ENCODE measurements at places on chromosomes 6 and 20.
A peak's percentile ranks its signal among the peaks of the same experiment; 100 is the strongest.

GRCh38 chr20:49447364-49447763 lies 35.1 kb downstream of the KCNB1 start:
- no peak for DNase-seq

GRCh38 chr20:57251949-57252348 lies 14.5 kb downstream of the BMP7 start:
- no peak for DNase-seq

DNA sequence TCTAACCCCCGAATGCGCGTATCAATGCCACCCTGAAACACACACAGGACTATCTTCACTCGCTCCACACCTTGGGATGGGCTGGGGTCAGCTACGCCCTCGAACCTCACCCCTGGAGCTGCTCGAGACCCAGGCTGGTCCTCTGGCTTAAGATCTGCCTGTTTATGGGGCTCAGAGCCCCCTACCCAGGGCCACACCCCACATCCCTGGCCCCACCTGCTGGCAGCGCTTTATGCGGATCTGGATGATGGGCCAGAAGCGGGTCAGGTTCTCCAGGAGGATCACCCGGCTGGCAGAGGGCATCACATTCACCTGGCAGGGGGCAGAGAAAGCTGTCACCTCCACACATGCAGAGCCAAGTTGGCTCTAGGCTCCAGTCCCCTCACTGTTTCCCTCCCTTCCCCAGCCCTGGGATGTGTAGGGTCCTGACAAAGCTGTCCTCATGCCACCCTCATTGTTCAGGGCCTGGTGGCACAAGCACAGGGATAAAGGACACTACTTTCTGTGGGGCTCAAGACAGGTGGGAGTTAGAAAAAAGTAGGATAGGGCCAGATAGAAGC lies 8.2 kb downstream of the CUL7 start:
- no peak for DNase-seq

GRCh38 chr6:158910484-158911440 lies 89.2 kb downstream of the RSPH3 start:
- no peak for DNase-seq

GRCh38 chr6:41689171-41690008 lies 46.0 kb downstream of the TFEB start:
- no peak for DNase-seq

DNA sequence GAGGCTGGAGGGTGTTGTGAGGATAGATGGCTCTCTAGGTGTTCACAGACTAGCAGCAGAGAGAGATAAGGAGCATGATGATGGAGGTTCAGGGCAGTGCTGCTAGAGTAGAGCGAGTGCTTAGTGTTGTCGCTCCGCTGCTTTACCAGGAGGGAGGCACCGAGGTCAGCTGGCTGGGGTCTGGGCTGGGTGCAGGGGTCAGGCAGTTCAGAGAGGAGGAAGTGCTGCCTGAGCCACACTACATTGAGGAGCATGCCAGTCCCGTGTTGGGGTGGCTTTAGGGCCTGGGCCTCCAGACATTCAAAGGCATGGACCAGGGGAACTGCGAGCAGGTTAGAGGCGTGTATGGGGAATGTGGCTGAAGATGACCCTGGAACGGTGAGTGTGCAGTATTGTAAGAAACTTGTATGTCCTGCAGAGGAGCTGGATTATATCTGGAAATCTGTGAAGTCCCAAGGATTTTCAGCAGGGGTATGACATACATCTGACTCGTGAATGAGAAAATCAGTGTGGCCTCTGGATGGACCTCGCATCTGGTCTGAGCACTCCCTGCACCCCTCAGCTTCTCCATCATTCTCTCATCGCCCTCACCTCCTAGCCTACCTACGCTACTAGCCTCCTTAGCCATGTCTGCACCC lies 66.9 kb downstream of the IGF2R start:
- DNase-seq: no peak

- no peak for DNase-seq
Observed at GRCh38 chr6:66435321-66435720, 728.3 kb upstream of the EYS start.

GRCh38 chr6:65450451-65450850 lies 256.6 kb downstream of the EYS start:
- no peak for DNase-seq

- no peak for DNase-seq
Observed at GRCh38 chr20:1165941-1166340, 18.8 kb downstream of the TMEM74B start.

- DNase-seq: no peak
Observed at GRCh38 chr6:2434116-2434515, 188.7 kb upstream of the GMDS start.

DNA sequence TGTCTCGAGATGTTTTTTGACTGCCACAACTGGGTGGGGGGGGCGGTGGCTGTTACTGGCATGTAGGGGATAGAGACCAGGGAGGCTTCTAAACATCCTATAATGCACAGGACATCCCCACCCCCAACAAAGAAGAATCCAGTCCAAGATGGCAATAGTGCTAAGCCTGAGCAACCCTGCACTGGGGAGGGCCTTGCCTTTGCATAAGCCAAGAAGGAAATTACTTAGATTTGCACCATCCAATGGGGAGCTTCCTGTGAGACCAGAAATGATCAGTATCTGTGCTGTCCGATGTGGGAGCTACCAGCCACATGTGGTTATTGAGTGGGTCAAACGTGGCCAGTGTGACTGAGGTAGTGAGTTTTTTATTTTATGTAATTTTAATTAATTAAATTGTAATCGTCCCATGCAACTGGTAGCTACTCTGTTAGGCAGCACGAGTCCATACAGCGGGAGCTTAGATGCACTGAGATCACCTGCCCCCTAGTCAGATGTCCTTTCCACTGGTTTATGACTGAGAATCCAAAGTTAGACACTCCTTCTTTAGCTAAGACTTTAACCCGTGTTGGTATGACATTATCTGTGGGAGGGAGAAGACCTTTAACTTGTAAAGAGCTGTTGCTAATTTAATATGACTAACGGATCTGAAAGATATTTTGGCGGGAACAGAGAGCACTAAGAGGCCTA lies 97.4 kb upstream of the NEDD9 start:
- DNase-seq: no peak

DNA sequence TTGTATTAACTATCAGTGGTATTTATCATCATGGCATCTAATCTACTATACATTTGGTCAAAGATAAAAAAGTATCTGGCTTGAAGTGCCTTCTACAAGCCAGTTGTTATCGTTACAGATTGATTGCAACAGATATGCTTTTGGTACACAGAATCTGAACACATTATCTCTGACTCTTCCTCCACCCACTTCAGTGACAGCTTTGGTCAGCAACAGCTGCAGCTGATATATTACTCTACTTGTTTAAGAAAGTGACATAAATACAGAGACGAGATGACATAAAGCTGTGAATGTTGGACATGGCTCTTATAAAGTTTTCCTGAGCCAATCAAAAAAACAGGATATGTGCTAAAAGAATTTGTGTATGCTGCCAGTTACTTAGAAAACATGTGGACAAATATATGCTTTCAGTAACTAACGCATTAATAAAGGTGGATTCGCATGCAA lies 77.6 kb downstream of the HIVEP2 start:
- no peak for DNase-seq

GRCh38 chr6:141309295-141309694 lies 823.4 kb upstream of the GJE1 start:
- no peak for DNase-seq

DNA sequence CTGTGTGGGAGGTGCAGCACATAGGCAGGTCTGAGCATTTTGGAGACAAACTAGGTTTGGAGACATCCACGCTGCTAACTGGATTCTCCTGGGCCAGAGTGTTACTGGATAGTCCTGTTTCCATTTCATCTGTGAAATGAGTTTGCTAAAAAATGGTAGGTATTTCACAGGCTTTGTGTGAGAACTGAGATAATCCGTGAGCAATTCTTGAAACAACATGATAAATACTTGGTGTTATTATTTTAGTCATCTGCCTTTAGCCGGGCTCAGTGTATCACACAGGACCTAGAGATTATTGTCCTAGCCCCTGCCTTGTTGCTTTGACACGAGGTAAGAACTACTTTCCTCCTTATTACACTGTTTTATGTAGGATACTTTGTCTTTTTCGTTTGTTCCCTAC lies 63.0 kb downstream of the PRR18 start:
- DNase-seq: no peak

DNA sequence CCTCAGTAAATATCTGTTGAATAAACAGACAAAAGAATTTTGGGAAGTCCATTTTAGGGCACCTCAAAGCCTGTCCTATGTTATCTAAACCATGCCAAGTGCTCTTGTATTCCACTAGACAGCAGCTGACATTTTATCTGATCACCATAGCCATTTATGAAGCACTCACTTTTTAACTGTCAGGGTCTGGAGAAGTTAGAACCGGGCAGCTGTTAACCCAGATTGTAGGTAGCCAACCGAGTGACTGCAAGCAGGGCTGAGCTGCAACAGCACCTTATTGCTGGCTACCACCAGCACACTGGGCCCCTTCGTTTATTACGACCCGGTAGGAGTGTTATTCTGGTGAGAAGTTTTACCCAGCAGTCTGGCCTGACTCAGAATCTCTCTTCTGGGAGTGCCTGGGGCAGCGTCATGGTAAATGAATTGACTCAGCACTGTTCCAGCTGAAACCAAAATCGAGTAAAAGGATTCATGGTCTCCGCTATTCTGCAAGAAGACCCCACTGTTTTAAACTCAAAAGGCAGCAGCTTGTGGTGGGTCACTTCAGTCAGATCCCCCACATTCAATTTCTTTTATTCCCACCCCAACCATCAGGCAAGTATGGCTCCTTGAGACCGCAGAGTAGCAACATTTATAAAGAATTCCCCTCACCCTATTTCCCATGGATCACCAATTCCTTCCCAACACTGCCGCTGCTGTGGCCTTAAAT lies 1.7 kb downstream of the UBE2V1 start:
- no peak for DNase-seq

- DNase-seq: no peak
Observed at GRCh38 chr6:75348882-75349261, 64.3 kb upstream of the TMEM30A start.

DNA sequence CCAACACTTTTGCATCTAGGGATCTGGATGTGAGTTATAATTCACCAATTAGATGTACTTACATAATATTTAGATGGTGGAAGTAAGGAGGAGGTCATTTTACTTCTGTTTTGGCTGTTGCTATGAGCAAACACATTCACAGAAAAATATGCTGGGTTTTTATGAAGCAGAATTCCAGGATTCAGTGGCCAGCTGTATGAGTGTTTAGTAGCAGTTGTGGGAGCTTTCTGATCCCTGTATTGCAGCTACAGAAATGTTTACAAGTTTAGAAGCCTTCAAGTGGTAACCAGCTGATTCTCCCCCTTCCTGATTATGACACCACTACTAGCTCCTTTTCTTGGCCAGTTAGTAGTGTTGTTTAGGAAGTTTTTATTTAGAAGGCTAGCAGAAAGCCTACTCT lies 177.0 kb downstream of the TENT5A start:
- DNase-seq: no peak

GRCh38 chr20:43939762-43940121 lies 25.1 kb downstream of the TOX2 start:
- no peak for DNase-seq

DNA sequence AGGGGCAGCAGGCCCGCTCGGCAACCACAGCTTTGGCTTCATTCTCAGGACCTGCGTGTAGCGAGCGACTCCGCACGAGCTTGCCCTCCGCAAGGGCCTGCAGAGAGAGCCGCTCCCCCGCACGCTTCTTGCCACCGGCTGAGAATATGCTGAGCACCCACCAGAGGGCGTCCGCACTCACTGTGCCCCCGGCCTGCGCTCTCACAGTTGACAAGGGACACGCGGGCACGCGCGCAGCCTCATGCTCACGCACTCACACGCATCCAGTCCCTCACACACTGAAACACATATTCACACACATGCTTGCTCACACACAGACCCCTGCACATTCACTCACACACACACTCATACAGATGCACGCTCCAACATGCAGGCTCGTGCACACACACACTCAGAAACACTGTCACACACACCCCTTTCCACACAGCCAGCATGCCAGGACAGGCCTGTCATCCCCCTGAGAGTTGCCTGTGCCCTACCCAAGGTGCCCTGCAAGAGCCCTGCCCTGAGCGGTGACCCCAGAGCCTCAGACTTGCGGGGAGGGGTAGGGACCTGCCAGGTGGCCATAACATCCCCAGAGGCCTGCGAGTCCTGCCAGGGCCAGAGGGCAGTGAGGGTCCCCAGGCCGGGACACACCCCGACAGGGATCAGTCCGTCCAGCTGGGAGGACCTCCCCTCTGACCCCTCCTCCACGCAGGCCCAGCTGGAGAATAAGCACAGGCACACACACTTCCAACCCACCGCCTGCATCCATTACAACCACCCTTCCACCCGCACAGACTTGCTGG lies 174.1 kb downstream of the BMP7 start:
- no peak for DNase-seq

GRCh38 chr6:163994566-163994965 lies 580.0 kb downstream of the QKI start:
- no peak for DNase-seq

- peak; percentile 35 for DNase-seq
Observed at GRCh38 chr6:133130863-133131262, 110.3 kb upstream of the EYA4 start.

DNA sequence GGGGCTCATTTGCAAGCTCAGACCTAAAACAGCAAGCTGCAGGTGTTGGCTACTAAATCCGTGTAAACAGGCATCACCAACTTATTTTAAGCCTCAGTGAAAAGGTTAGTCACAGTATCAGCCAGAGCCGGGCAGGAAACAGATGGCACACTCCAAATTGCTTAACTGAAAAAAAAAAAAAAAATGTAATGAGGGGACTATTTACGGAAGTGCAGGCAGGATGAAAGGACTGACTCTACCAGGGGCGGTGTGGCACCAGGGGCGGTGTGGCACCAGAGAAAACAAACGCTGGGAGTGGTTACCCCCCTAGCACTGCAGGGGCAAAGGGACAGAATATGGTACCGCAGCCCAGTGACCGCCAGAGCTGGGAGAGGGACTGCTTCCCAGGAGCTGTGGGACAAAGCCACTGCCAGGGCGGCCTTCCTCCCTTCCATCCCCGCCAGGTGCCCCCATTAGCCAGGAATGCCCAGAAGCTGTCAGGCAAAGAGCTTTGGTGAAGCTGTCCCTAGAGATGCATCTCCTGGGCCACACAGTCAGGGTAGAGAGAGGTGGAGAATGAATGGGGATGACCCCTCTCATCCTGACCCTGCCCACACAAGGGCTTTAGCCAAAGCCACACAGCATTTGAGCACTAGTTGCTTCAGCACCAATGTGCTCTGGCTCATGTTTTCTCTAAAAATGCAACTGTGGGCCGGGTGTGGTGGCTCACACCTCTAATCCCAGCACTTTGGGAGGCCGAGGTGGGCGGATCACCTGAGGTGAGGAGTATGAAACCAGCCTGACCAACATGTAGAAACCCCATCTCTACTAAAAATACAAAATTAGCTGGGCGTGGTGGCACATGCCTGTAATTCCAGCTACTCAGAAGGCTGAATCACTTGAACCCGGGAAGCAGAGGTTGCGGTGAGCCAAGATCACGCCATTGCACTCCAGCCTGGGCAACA lies 39.6 kb upstream of the GFOD1 start:
- peak; percentile 91 for DNase-seq

- no peak for DNase-seq
Observed at GRCh38 chr6:99219788-99220187, 129.7 kb downstream of the FAXC start.
